ENCODE measurements at places on chromosomes 3 and 15. TPM values are rescaled to one million over a fixed set of nuclear protein-coding genes. Genes with fewer than 3 reads are reported as not detected.
A peak's percentile ranks its signal among the peaks of the same experiment; 100 is the strongest.

The CHRNA3 gene
- total RNA-seq, result not detected

The FBN1 gene
- 3.0 TPM for total RNA-seq

The WDR93 gene
- total RNA-seq, result not detected

The MOBP gene
- not detected for total RNA-seq

The DZIP3 gene
- total RNA-seq, result 17.1 TPM

The B3GALNT1 gene
- not detected for total RNA-seq

The SEMA3F gene
- total RNA-seq, result 3.6 TPM

The LRRC3B gene
- not detected for total RNA-seq

The FOXB1 gene
- not detected for total RNA-seq

The CYP8B1 gene
- 0.90 TPM for total RNA-seq

The XCR1 gene
- not detected for total RNA-seq

The LXN gene
- total RNA-seq, result not detected

The C3orf49 gene
- not detected for total RNA-seq

The PLCL2 gene
- not detected for total RNA-seq

The SLC51B gene
- 14.4 TPM for total RNA-seq

The PAQR5 gene
- total RNA-seq, result 0.11 TPM

The GPR149 gene
- not detected for total RNA-seq

DNA sequence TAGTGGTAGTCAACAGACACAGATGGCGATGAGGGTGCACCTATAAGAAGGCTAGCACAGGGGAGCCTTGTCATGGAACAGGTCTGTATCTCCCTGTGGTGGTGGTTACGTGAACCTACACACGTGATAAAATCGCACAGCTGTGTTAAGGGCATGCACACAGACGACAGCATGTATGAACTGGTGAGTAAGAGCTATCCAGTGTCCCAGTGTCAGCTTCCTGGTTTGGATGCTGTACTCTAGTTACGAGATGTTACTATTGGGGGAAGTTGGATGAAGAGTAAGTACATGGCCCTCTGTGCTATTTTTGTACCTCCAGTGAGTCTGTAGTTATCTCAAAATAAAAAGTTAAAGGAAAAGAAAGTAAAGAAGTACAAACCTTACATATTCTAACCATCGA lies 38.2 kb downstream of the MTMR10 start:
- no peak for DNase-seq

GRCh38 chr15:44536302-44536961 lies 515 bp upstream of the EIF3J start:
- DNase-seq, result peak; percentile 77

DNA sequence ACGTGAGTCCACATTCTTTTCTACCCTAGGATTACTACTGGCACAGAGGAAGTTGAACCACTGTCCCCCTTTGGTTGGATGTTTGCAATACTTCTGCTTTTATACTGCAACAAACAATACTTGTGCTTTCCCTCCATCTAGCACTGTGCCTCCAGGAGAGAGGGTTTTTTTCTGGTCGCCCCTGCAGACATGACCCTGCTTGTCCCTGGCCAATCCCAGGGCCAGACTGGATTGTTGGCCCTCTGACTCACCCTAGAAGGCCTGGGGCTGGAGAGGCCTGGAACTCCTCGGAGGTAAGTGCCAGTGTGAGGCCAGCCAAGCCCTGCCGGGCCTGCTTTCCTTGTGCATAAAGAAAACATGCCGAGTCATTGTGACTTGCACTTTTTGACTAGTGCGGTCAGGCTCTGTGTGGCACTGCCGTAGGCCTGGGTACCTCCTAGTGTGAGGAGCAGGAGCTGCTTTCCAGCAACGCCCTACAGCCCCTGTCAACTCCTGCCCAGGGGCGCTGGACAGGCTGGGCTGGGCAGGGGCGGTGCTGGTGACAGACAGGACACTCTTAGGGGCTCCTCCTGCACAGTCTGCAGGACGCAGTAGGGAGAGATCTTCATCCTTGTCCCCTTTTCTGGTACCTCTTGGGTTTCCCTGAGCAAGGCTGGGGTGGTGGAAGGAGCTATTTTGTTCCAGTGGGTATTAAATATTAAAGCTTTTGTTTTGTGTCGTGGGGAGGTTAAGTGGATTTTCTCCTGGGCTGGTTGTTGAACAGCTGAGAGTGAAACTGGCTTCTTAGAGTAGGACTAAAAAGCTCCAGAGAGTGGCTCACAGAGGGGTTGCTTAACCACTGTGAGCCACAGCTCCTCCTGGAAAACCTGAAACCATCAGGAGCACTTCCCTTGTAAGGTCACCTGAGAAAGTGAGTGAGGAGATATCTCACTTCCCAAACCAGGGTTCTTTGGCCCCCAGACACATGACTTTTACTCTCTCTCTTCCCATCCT lies 14.4 kb upstream of the TKT start:
- DNase-seq, result peak; percentile 97

- DNase-seq, result no peak
Measured at GRCh38 chr3:39506863-39507262, 39.4 kb downstream of the MOBP start.

GRCh38 chr3:104385421-104385820 lies 981.3 kb upstream of the ALCAM start:
- DNase-seq, result no peak

- DNase-seq, result no peak
Measured at GRCh38 chr15:30919877-30920550, 16.3 kb downstream of the FAN1 start.

GRCh38 chr3:194574639-194575483 lies 58.4 kb downstream of the TMEM44 start:
- DNase-seq, result no peak

DNA sequence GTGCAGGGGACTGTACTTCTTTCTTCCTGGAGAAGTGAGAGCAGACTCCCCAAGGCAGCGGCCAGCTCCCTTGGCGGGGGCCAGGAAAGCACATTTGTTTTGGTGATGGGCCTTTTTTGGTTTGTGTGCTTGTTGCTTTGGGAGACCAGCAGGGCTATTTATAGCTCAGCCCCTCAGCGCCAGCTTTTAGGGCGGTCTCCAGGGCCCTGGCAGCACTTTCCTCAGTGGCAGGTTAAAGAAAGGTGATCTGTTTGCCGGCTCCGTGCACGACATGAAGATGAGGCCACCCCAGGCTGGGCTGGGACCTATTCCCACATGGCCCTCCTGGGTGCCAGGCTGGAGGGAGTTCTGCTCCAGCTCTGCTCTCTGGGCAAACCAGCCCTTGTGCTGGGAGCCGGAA lies 21.8 kb downstream of the SLC6A11 start:
- no peak for DNase-seq

GRCh38 chr15:38507570-38507969 lies 53.6 kb downstream of the FAM98B start:
- DNase-seq, result no peak

- DNase-seq, result no peak
Measured at GRCh38 chr3:192817053-192817452, 89.7 kb upstream of the FGF12 start.

DNA sequence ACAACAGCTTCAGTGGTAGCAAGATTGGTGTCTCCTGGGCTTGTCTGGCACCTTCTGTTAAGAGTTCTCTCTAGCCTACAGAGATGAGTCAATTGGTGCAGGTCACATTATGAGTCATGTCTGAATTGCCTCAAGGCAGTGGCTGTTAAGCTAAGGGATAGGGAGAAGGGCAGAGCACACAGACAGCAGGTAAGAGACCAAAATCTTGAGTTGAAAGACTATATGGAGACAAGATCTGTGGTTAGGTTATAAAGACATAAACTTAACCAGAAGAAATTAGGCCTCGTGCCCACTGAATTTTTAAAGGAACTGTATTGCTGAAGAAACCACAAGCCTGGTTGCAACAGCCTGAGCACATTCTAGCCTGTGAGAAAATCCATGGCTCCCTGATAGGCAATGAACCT lies 19.2 kb upstream of the KPNA1 start:
- no peak for DNase-seq

DNA sequence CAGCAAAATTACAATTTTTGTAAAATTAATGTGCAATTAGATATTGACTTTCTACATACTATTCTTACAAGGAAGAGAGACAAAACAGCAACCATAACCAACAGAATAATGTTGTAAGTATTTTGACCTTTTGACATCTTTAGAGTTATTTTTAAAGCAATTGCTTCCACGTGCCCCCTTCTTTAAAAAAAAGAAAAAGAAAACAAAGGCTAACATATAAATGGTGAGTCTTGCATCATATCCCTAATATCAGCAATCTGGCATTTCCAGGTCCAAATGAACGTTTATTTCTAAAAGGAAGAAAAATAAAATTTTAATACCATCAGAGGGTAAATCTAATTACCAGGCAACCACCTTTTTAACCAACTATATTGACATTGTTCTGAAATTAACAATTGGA lies 19.3 kb upstream of the STRIT1 start:
- no peak for DNase-seq

- DNase-seq, result no peak
Measured at GRCh38 chr15:78854833-78855372, 17.8 kb upstream of the MORF4L1 start.

GRCh38 chr15:53962646-53963561 lies 15.3 kb upstream of the UNC13C start:
- peak; percentile 23 for DNase-seq

DNA sequence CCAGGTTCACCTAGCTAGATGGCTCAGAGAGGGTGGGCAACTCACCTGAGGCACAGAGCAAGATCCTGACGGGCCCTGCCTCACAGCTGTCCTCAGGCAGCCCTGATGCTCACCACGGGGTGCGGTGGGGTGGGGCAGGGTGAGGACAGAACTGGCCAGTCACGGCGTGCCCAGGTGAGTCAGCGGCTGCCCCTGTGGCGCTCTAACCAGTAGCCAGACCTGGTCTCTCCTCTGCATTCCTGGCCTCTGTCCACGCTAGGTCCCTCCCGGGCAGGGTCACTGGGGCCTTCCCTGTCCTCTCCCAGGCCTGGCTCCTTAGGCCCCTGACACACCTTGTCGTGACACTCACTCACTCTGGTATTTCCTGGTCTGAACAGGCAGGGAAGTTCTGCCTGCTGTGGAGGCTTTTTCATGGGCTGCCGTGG lies 901 bp downstream of the ALS2CL start:
- no peak for DNase-seq

DNA sequence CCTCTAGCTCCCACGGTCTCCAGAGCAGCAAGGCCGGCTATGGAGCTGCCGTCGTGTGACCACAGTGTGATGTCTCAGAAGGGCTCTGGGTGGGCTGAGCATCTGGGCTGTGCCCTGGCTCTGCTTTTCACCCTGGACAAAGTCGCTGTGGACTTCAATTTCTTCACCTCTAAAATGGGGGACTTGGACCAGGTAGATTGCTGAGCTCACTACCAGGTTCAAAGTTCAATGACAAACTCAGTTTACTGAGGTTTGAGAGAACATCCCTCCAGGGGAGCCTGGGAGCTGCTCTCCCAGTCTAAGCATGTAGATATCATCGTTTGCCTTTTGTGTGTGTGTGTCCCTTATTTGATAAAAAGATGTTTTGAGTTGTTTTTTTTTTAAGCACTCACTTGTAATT lies 25.1 kb downstream of the RLBP1 start:
- no peak for DNase-seq

GRCh38 chr3:11660242-11660641 lies 16.5 kb upstream of the VGLL4 start:
- peak; percentile 16 for DNase-seq

DNA sequence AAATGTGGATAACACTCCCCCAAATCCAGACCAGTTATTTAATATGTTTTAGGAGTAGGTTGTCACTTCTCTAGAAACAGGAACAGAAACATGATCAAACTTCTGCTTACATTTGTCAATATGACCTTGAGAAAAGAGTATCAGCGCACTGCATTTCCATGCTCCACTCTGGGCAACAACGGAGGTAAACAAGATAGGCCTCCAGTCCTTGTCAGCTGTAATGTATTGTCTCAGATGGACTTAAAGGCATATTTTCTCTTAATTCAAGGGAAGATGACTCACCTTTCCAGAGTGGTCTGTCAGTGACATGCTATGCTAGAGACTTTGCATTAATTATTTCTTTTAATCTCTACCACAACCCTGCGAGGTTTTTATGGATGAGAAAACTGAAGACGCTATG lies 51.6 kb upstream of the TCF12 start:
- DNase-seq, result peak; percentile 5

GRCh38 chr3:57755368-57755675 lies 787 bp upstream of the SLMAP start:
- peak; percentile 45 for DNase-seq

DNA sequence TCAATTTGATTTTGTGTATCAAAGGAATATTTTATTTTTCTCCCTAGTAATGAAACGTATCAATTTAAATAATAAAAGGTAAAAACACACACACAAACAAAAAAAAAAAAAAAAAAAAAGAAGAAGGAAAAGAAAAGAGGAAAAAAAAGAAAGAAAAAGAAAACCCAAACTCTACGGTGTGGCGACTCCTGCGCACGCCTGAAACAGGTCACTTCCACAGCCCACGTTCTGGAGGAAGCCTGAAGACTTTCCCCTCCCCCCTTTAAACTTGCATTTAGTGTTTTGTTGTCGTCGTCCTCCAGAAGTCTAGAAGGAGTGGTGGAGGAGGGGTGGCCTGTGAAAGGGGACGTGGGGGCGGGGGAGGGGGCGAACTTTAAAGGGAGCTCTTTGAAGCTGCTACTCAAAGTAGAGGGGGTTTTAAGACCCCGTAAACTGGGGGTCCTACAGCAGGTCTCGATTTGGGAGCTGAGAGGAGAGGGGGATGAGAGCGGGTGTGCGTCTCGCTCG lies 2.3 kb upstream of the TLE3 start:
- DNase-seq, result no peak

- no peak for DNase-seq
Measured at GRCh38 chr3:44428910-44429309, 48.6 kb downstream of the ZNF445 start.

GRCh38 chr15:99131441-99132023 lies 26.7 kb downstream of the SYNM start:
- peak; percentile 83 for DNase-seq

GRCh38 chr3:60756241-60757030 lies 494.8 kb downstream of the FHIT start:
- DNase-seq, result no peak

DNA sequence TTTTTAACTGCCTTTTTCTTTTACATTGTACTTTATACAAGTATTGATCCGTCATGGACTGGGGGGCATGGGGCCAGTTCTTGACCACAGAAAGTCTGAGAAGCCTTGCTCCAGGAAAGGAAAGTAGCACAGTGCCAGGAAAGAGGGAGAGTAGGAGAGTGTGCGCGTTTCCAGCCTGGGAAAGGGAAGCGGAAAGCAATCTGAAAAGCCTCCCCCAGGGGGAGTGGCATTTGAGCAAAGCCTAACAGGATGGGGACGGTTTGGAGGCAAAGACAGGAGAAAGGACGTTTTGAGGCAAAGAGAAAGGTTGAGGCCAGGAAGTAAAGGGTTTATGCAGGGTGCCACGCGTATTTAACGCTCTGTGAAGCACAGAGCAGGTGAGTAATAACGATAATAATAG lies 116.9 kb downstream of the RORA start:
- DNase-seq, result no peak

DNA sequence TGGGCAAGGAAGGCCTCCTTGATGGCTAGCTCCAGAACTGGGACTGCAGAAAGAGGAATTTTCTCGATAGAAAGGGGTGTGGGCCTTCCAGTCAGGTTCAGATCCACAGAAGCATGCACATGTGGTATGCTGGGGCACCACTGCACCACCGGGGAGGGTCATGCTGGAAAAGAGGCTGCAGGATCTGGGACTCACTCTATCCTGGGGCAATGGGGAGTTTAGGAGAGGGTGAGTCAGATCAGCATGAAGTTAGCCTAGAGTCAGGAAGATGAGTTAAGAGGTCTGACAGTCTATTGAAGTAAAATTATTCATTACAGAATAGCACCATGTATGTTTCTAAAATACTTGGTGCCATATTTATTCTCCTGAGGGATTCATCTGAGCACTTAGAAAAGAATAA lies 130.2 kb upstream of the TOPAZ1 start:
- no peak for DNase-seq
